Stimulated activated CD4-positive, alpha-beta T cell treated with anti-CD3 and anti-CD28 coated beads, Interleukin-1b, Interleukin-23, amount 100 ng/mL, for 1 hour (primary cell): ENCODE measurements at places on chromosomes 4 and X.

GRCh38 chr4:152385551-152385950 is 150.3 kb downstream of the FBXW7 start:
- DNase-seq, result no peak

DNA sequence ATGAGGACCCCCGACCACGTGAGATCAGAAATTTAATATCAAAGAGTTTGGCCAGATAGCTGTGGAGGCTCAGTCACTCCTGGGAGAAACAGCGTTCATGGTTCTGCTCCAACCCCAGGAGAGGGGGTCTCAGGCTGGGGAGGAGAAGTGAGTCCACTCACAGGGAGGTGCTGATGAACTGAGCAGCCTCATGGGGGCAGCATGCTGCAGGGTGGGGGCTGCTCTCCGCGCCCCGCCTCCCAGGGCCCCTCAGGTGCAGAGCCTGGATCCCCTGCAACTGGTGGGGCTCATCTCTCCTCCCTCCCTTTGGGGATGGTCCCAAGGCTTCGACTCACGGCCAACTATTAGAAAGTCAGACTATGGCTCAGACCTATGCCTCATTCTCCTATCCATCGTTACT is 26.6 kb upstream of the C4orf50 start:
- DNase-seq, result no peak

DNA sequence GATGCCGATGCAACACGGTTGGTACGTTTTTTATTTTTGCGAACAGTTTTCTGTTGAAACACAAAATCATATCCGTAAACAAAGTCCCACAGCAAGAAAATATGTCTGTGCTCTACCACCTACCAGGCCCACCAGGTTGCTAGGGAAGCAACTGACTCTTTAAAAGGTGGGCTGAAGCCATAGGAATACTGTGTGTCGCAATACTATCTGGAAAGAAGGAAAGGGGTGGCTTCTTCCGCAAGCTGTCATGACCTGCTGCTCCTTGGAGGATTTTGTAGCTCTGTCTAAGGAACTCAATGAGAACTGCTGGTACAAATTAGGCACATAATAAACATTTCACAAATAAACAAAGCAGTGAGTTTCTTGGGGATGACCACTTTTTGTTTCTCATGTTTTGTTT is 46.5 kb downstream of the BEND2 start:
- DNase-seq, result no peak

- DNase-seq, result no peak
Observed at GRCh38 chr4:610411-611261, 14.7 kb upstream of the PDE6B start.
